Glutamatergic neuron (in vitro differentiated cells): ENCODE measurements at places on chromosomes 3 and 15.

GRCh38 chr3:185420762-185421161, 57.8 kb downstream of the MAP3K13 start:
- no peak for DNase-seq

- DNase-seq = no peak
These were observed 68.1 kb upstream of the NMNAT3 start for GRCh38 chr3:139745831-139746230.

DNA sequence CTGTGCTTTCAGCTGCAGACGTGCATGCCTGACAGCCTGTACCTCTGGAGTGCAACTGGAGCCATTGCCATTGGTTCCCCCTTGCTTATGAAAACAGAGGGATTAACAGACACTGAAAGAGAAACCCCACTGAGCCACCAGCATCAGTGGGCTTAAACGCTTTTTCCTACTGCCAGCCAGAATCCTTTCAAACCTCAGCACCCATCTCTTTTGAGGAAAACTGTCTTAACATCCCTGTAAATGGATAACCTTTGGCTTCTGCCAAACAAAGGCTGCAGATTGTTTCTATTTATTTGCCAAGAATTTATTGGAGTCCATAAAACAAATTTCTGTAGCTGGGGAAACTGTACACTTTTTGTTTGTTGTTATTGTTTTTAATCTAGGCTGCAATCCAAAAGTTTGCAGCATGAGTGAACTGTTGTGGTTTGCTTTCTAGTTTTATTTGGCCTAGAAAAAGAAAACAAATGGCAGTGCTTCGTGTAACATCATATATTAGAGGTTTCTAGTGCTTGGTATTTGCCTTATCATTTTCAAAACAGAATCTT, 369.2 kb upstream of the IL12A start:
- no peak for DNase-seq

GRCh38 chr3:8319935-8320634, 181.5 kb upstream of the LMCD1 start:
- DNase-seq = no peak

GRCh38 chr3:197547306-197548011, 8.3 kb downstream of the BDH1 start:
- no peak for DNase-seq
